Esophagus muscularis mucosa (tissue), 4 donors: ENCODE measurements at places on chromosomes 12 and 14. TPM values are rescaled to one million over a fixed set of nuclear protein-coding genes. Genes with fewer than 3 reads are reported as not detected.

Gene IL22
- not detected for total RNA-seq

Gene GPX2
- not detected for total RNA-seq

Gene GYS2
- not detected for total RNA-seq

Gene PPM1H
- total RNA-seq = 3.0 TPM

Gene PUS1
- 19.1 TPM for total RNA-seq

Gene GPR84
- total RNA-seq = not detected

Gene KRT86
- not detected for total RNA-seq

Gene ACOT2
- total RNA-seq = 108 TPM

Gene TAS2R7
- not detected for total RNA-seq

Gene RTN1
- 13.6 TPM for total RNA-seq

Gene CLEC2A
- not detected for total RNA-seq

Gene AGAP2
- total RNA-seq = 3.3 TPM

Gene EID3
- 7.6 TPM for total RNA-seq

- H3K4me1 ChIP-seq = peaks cover 44% of the 10 kb centered on the region
- H3K27me3 ChIP-seq = no peaks in the 10 kb centered on the region
- peak overlapping the region; percentile 93 for H3K27ac ChIP-seq
- no peak for DNase-seq
- H3K36me3 ChIP-seq = peaks cover 19% of the 10 kb centered on the region
Observed at GRCh38 chr12:21502164-21502496, 541 bp downstream of the GOLT1B start.

DNA sequence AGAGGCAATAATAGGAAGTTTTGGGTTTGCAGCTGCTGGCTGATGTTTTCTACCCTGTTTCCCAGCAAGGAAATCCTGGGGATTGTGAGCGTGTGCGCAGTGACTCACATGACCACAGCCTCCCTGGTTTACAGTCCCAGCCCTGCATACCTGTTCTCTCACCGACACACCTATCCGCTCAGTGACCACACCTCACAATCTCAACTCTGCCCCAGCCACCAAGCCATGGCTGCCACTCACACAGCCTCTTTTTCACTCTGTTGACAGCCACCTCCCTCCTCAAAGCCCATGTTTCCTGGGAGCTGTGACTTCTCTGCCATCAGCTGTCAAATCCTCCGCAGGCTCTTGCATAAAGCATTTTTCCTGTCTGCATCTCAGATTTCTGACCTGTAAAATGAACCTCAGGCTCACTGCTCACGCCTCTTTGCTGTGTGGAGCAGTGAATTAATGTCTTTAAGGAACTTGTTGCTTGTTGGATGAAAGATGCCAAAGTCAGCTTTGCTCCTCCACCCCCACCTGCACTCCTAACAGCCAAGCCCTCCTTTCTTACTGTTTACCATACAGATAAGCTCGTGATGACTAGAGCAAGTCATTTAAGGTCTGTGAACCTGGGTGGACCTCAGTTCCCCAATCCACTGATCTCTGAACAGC, 43.5 kb downstream of the B4GALNT3 start:
- no peaks in the 10 kb centered on the region for H3K27me3 ChIP-seq
- H3K36me3 ChIP-seq = no peaks in the 10 kb centered on the region
- DNase-seq = no peak
- no peaks in the 10 kb centered on the region for H3K4me1 ChIP-seq

- H3K27ac ChIP-seq = no peak overlapping the region
- H3K4me3 ChIP-seq = no peak overlapping the region
- peaks cover 31% of the 10 kb centered on the region for H3K4me1 ChIP-seq
- H3K36me3 ChIP-seq = no peaks in the 10 kb centered on the region
- no peak for DNase-seq
Observed at GRCh38 chr12:46470975-46471374, 98.4 kb upstream of the SLC38A2 start.

DNA sequence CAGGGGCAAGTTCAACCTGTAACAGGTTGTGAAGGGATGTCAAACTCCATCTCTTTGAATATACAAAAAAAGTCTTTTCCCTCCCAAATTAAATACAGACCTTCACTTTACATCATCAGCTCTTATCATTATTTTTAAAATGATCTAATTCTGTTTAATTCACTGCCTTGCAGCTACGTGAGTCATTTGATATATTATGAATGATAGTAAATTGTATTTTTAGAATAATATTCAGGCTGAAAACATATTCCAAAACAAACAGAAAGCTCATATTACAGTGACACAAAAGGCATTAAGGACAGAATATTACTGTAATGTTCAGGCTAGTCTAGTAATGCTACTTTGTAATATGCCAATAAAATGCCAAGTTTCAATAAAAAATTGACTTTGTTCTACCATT, 53.3 kb downstream of the BCAT1 start:
- no peaks in the 10 kb centered on the region for H3K27me3 ChIP-seq
- peak overlapping the region; percentile 49 for H3K27ac ChIP-seq
- no peaks in the 10 kb centered on the region for H3K4me1 ChIP-seq
- no peak for DNase-seq
- H3K4me3 ChIP-seq = no peak overlapping the region

- DNase-seq = no peak
- no peak overlapping the region for H3K27ac ChIP-seq
- H3K27me3 ChIP-seq = no peaks in the 10 kb centered on the region
- peaks cover 33% of the 10 kb centered on the region for H3K4me1 ChIP-seq
- H3K36me3 ChIP-seq = no peaks in the 10 kb centered on the region
- no peak overlapping the region for H3K4me3 ChIP-seq
Observed at GRCh38 chr14:68283378-68284123, 464.0 kb downstream of the RAD51B start.

- no peak for DNase-seq
- no peak overlapping the region for H3K4me3 ChIP-seq
- H3K27me3 ChIP-seq = peaks cover 27% of the 10 kb centered on the region
- no peak overlapping the region for H3K27ac ChIP-seq
Observed at GRCh38 chr14:101247842-101248725, 313.2 kb upstream of the DIO3 start.

DNA sequence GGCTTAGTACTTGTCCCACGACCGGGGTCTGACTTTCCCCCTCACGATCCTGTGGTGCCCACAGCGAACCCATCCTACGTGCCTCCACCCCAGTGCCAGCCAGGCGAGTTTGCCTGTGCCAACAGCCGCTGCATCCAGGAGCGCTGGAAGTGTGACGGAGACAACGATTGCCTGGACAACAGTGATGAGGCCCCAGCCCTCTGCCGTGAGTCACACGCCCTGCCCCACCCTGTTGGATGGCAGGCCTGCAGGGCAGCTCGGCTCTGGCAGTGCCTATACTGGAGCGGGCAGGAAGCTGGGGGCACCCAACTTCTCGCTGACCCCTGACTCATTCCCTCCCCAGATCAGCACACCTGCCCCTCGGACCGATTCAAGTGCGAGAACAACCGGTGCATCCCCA, 18.3 kb upstream of the LRP1-AS start:
- peaks cover under 1% of the 10 kb centered on the region for H3K4me1 ChIP-seq
- H3K36me3 ChIP-seq = peaks cover 94% of the 10 kb centered on the region
- no peak overlapping the region for H3K4me3 ChIP-seq
- no peak overlapping the region for H3K27ac ChIP-seq

DNA sequence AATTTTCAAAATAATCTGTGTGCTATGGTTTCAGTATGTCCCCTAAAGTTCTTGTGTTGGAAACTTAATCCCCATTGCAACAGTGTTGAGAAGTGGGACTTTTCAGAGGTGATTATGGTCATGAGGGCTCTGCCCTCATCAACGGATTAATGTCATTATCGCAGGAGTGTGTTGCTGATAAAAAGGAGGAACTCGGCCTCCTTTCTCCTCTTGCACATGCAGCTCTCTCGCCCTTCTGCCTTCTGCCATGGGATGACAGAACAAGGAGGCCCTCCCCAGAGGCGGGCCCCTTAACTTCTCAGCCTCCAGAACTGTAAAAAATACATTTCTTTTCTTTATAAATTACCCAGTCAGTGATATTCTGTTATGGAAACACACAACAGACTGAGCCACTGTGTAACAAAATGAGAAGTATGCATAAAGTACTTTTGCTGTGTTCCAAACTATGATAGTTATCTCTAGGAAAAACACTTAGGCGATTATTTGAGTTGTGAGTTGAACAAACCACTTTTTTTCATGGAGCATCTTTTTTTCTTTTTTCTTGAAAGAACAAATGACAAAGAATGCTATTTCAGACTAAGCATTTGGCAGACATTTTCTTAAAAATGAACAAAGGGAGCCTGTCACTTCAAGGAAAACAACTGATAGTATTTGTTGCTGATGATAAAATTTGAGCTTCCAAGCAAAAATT, 134.8 kb upstream of the FUT8 start:
- no peak for DNase-seq
- H3K27ac ChIP-seq = no peak overlapping the region
- H3K4me1 ChIP-seq = peaks cover 9% of the 10 kb centered on the region
- H3K27me3 ChIP-seq = no peaks in the 10 kb centered on the region

DNA sequence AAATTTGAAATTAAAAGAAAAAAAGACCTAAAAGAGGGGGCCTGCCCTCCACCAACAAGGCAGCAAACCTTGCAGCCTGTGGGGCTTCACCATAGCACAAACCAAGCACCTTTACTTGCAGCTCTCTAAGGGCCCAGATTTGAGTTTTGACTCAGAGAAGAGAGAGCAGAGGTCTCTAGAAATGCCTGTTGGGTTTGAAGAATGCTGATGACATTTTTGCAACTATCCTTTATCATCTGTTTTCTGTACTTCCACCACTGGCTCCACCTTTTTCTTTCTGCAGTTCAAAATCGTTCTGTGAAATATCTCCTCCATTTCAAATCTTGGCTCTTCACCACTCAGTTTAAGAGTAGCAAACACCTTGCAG, 83.8 kb upstream of the HMGA2 start:
- no peak for DNase-seq
- H3K36me3 ChIP-seq = no peaks in the 10 kb centered on the region
- H3K27ac ChIP-seq = no peak overlapping the region

DNA sequence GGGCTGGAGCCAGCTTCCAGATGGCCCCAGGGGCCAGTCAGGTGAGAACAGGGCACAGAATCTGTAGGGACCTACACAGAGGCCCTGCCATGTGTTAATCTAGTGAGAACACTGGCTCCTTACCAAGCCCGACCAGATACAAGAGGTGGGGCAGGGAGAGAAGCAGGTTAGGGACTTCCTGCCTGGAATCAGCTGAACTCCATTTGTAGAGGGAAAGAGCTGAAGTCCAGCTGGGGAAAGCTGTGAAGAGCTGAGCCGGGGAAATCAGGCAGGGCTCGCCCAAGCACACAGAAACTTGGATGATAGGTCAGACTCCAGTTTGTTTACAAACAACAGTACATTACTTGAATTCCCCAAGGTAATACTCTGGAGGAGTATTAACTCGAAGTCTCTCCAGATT, 46.7 kb downstream of the PTGER2 start:
- H3K27ac ChIP-seq = no peak overlapping the region
- H3K4me1 ChIP-seq = no peaks in the 10 kb centered on the region

DNA sequence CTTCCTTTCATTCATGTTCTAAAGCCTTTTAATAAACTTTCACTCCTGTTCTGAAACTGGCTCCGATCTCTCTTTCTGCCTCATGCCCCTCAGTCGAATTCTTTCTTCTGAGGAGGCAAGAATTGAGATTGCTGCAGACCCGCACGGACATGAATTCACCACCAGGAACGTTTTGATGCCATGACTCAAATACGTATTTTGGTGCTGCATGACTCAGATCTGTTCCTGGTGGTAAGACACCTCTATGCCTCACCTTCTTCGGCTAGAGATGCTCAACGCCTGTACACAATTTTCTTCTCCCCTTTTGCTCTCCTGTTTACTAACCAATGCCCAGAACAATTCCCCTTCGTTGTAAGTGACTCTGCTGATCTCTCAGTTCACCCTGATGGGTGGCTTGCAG, 52.0 kb upstream of the RIMBP2 start:
- no peak overlapping the region for H3K4me3 ChIP-seq
- no peaks in the 10 kb centered on the region for H3K36me3 ChIP-seq
- no peak overlapping the region for H3K27ac ChIP-seq
- H3K4me1 ChIP-seq = no peaks in the 10 kb centered on the region
- no peak for DNase-seq

DNA sequence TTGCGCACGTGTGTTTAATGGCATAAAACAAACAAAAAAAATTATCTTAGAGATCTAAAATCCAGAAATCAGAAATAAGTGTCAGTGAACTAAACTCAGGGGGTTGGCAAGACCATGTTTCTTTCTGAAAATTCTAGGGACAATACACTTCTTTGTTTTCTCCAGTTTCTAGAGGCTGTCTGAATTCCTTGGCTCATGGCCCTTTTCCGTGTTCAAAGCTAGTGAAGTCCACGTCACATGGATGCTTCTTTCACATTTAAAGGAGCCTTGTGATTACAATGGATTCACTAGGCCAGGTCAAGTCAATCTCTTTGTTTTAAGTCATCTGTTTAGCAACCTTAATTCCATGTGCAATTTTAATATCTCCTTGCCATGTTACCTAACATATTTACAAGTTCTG, 22.4 kb downstream of the SLCO1B3 start:
- no peaks in the 10 kb centered on the region for H3K4me1 ChIP-seq
- DNase-seq = no peak
- no peaks in the 10 kb centered on the region for H3K36me3 ChIP-seq
- no peaks in the 10 kb centered on the region for H3K27me3 ChIP-seq
- H3K4me3 ChIP-seq = no peak overlapping the region
- no peak overlapping the region for H3K27ac ChIP-seq

DNA sequence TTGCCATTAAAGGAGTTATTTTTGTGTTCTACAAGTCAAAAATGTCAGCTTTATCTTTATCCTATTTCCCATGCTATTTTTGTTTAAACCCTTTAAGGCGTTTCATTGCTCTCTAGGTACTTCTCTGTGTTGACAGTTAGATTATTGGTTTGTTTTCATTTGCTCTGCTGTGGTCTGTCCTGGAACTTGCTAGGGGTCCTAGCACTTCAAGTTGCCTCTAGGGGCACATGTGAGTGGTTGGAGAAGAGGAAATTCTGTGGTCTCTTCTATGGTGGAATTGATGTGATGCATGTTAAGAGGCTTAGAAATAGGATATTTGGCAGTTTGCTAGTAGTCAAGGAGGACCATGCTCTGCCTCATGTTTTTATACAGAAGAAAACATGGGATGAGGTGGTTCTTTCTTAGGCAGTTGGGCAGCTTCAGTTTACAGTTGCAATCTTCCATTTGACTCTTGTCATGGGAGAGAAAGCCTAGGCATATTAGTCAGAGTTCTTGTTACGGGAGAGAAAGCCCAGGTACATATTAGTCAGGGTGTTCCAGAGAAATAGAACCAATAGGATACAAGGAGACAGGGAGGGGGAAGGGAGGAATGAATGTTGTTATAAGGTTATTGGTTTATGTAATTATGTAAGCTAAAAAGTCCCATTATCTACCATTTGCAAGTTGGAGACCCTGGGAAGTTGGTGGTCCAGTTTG, 14.4 kb downstream of the TTLL5 start:
- no peaks in the 10 kb centered on the region for H3K4me1 ChIP-seq
- peaks cover 27% of the 10 kb centered on the region for H3K36me3 ChIP-seq
- no peak for DNase-seq

GRCh38 chr12:57048423-57049118, 1.4 kb downstream of the MYO1A start:
- no peaks in the 10 kb centered on the region for H3K36me3 ChIP-seq
- no peaks in the 10 kb centered on the region for H3K27me3 ChIP-seq
- no peaks in the 10 kb centered on the region for H3K4me1 ChIP-seq
- DNase-seq = no peak
- no peak overlapping the region for H3K4me3 ChIP-seq

- no peaks in the 10 kb centered on the region for H3K4me1 ChIP-seq
- no peaks in the 10 kb centered on the region for H3K36me3 ChIP-seq
- H3K27me3 ChIP-seq = no peaks in the 10 kb centered on the region
Observed at GRCh38 chr12:51661199-51661598, 70.2 kb downstream of the SCN8A start.
